ENCODE measurements at places on chromosomes 5 and 9.
A peak's percentile ranks its signal among the peaks of the same experiment; 100 is the strongest.

GRCh38 chr5:83378624-83379289 is 92.8 kb upstream of the VCAN start:
- no peak for DNase-seq

DNA sequence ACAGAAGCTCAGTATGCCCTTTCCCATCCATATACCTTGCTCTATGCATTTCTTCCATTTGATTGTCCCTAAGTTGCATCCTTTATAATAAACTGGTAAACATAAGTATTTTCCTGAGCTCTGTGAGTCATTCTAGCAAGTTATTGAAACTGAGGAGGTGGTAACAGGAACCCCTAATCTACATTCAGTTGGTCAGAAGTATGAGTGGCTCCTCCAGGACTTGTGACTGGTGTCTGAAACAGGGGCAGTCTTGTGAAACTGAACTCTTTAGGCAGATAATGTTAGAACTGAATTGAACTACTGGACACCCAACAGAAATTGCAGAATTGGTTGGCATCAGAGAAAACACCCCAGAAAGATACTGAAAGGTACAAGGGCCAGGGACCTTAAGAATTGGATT is 133.1 kb upstream of the POU5F2 start:
- DNase-seq: no peak

GRCh38 chr5:9239071-9239470 is 306.8 kb downstream of the SEMA5A start:
- DNase-seq: no peak

GRCh38 chr9:136621734-136622093 is 41.0 kb upstream of the EGFL7 start:
- no peak for DNase-seq

GRCh38 chr9:136629879-136630661 is 32.6 kb upstream of the EGFL7 start:
- peak; percentile 65 for DNase-seq
